HT1080 (cell line): ENCODE measurements at places on chromosomes 16 and 17. TPM values are rescaled to one million over a fixed set of nuclear protein-coding genes. Genes with fewer than 3 reads are reported as not detected.

DNA sequence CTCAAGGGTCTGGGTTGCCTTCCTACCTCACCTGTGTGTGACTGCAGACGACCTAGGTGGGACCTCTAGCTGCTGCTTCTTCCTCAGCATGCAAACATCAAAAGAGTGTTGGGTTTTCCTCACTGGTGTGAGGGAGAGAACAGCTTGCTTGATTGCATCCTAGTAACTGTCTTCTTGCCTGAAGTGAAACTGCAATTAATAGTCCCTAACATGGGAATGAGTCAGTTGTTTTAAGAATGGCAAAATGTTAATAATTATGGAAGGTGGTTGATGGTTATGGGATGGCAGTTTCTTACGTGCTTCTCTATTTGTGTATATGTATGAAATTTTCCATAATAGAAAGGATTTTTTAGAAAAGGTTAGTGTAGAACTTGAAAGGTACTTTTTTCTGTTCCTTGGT lies 5.9 kb downstream of the POLR2C start:
- no peak for DNase-seq

DNA sequence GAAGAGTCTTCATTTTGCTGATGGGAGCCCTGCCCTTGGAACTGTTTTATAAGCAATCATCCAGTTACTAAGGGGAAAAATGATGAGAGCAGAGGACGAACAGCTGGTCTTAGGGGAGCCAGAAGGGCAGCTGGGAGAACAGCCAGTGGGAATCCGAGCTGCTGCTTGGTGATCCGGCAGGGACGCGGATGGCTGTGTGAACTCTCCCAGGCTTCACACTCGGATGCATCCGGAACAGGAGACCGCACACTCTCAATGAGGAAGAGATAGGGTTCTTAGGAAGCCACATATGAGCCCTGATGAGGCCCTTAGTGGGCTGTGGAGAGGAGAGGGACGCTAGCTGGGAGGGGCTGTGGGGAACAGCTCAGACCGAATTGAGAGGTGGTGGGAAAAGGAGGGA lies 5.0 kb upstream of the CACNG5 start:
- DNase-seq: no peak

DNA sequence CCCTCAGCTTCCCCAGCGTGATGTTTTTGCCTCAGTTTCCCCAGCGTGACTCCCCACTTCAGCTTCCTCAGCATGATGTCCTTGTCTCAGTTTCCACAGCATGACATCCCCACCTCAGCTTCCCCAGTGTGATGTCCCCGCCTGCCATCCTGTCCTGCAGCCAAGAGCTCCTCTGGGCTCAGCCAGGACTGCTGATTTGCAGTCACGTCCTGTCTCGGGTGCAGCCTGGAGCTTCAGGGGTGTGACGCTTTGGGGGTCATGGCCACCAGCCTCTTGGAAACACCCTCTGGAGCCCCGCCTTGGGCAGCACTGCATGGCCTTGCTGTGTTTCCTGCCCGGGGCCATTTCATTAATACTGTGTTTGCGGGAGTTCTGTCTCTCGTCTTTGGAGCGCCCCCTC lies 16.5 kb upstream of the NUDT16L1 start:
- DNase-seq: no peak

SPATA32 gene
- total RNA-seq: not detected in 2 replicates

EIF3C gene
- 456 and 760 TPM in 2 replicates for total RNA-seq
